ENCODE measurements at places on chromosomes 2 and 18.

GRCh38 chr2:27033253-27033852 lies 588 bp downstream of the TMEM214 start:
- DNase-seq = no peak

DNA sequence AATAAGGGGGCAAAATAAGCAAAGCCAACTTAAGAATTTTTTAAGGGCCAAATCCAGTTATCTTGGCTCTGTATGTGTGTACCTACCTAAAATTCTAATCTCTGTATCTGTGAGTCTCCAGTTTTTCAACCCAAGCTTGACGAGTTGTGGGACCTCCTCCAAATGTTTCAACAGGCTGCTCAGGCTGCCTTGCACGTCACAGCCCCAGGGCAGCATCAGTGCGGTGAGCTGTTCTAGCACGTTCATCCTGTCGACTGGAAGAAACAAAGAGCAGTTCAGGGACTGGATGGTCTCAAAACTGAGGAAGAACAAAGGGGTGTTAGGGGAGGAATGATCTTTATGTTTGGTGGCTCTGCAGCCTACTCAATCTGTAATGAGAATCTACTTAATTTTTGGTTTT lies 29.4 kb downstream of the NLRC4 start:
- no peak for DNase-seq

DNA sequence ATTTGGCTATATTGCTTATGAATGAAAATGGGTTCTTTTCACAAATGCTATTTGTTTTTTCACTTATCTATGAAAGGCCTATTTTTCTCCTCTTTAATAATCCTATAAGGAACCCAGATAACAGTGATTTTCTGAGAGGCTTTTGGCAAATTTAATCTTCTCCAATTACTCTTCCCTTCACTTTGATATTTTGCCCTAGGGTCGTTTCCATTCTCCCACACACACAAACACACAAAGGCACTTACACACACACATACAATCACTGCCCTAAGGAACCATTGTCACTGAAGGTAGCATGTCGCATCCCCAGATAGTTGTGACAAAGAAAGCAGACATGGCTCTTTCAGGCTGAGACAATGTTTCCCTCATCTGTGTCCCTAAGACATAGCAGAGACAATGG lies 170.1 kb upstream of the PGAP1 start:
- DNase-seq = no peak

DNA sequence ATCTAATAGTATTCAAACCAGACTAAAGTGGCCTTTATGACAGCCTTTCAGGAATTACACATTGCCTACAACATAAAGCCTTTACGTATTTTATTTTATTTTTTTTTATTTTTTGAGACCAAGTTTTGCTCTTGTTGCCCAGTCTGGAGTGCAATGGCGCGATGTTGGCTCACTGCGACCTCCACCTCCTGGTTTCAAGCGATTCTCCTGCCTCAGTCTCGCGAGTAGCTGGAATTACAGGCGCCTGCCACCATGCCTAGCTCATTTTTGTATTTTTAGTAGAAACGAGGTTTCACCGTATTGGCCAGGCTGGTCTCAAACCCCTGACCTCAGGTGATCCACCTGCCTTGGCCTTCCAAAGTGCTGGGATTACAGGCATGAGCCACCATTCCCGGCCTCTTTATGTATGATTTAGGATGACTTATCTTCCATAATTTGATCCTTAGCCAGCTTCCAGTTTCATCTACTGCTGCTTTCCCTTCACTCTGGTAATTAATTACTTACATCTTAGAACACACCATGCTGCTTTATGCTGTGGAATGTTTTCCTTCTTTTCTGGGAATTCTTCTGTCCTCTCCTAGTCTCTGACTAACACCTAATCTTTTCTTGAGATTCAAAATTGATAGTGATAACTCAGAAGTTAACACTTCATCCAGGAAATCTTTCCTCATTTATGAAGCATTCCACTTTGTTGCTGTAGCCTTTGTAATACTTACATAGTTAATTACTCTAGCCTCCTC lies 2.6 kb downstream of the USP14 start:
- DNase-seq = no peak

DNA sequence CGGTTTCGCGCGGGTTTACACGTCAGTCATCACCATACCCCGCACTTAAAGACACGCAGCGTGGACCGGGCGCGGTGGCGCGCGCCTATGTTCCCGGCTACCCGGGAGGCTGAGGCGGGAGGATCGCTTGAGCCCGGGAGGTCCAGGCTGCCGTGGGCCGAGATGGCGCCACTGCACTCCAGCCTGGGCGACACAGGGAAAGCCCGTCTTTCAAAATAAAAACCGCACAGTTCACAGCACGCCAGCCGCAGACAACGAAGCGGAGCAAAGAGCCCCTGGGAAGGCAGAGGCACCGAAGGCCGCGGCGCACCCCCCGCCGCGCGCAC lies 328 bp downstream of the DTYMK start:
- DNase-seq = no peak

GRCh38 chr18:63161761-63162195 lies 157.8 kb downstream of the BCL2 start:
- peak; percentile 84 for DNase-seq

GRCh38 chr2:219252900-219253752 lies at the start of gene TUBA4B:
Gene TUBA4B (plus strand): TSS chr2:219253243. CDS start chr2:219253408, 165 bp downstream.
- peak; percentile 51 for DNase-seq

DNA sequence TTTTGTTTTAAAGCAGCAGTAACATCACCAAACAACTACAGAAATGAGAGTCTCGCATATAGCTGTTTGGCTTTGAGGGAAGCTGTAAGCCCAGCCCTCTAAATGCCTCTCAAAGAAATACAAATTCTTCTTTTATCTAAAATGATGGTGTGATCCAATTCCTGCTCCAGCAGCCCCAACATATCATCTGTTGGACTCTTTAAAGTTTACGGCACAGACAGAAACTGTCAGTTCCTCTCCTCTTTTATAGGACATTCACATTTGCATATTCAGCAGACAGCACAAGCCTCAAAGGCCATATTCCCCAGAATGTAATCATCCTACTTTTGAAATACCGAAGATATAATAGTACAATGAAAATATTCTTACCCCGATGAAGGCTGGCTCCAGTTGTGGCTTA lies 216.9 kb upstream of the REV1 start:
- DNase-seq = no peak
